MCF 10A (cell line): ENCODE measurements at places on chromosomes 4 and X. TPM values are rescaled to one million over a fixed set of nuclear protein-coding genes. Genes with fewer than 3 reads are reported as not detected.

DNA sequence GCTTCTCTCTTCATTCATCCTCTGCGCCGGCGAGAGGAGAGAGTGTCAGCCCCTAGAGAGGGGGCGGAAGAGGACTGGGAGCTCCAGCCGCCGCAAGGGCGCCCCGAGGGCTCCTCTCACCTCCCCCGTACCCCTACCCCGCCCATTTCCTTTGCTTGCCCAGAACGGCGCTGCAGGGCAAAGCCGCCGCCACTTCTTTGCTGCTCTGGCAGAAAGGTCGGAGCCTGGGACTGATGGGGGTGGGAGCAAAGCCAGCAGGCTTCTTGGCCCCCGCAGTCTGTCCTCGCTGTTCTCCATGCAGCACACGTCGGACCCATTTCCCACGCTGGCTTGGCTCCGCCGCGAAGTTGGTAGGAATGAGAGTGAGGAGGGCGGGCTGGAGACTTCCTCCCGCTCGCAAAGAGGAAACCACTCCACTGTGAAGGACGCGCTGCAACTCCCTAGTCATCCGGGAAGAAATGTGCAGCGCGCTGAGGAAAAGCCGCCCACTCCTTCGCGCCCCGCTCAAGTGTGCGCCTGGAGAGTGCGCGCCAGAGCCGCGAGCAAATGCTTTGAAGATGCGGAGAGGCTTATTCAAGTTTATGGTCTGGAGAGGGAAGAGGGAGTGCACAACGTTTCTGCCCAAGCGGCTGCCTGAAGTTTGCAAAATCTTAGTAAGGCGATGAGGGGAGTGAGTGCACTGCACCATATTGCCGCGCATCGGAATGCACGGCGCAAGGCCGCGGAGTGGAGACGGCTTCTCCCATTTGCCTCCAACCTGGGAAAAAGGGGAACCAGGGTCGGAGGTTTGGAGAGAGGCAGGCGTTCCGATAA lies 2.8 kb upstream of the PCDH7 start:
- H3K27ac ChIP-seq = peak overlapping the region; percentile 65
- DNase-seq = peak; percentile 77
- no peaks in the 10 kb centered on the region for H3K27me3 ChIP-seq
- no peaks in the 10 kb centered on the region for H3K36me3 ChIP-seq
- H3K4me1 ChIP-seq = peaks cover 10% of the 10 kb centered on the region

DNA sequence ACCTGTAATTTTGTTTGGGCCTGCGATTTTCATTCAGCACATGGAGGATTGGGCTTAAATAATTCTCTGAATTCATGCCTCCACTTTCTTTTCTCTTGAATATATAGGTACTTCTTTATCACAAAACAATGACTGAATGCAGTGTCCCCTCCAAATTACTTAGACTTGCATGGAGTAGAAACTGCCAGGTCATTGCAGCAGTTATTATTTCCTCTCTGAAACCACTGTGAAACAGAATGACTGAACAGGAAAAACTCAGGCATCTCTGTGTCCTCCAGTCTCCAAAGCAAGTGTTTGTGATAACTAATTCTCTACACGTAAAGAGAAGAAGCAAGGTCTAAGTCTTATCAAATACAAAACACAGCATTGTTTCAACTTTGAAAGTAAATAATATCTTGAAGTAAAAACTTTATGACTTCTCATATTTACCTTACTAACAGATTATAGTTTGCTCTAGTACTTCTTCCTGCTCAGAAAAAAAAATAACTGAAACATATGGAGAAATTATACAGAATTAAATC lies 144.5 kb upstream of the DIAPH2 start:
- no peak overlapping the region for H3K27ac ChIP-seq
- no peak for DNase-seq
- peaks cover 52% of the 10 kb centered on the region for H3K27me3 ChIP-seq
- no peaks in the 10 kb centered on the region for H3K36me3 ChIP-seq
- no peak overlapping the region for H3K4me3 ChIP-seq

- no peaks in the 10 kb centered on the region for H3K27me3 ChIP-seq
- H3K27ac ChIP-seq = no peak overlapping the region
- H3K4me1 ChIP-seq = peaks cover 1% of the 10 kb centered on the region
- peaks cover 4% of the 10 kb centered on the region for H3K36me3 ChIP-seq
- DNase-seq = no peak
These were observed 93.6 kb downstream of the GPR143 start for GRCh38 chrX:9671998-9672397.

GRCh38 chrX:72057849-72058248 lies 73.9 kb downstream of the RTL5 start:
- DNase-seq = no peak
- no peak overlapping the region for H3K4me3 ChIP-seq
- no peaks in the 10 kb centered on the region for H3K4me1 ChIP-seq
- no peak overlapping the region for H3K27ac ChIP-seq
- H3K27me3 ChIP-seq = peaks cover 86% of the 10 kb centered on the region
- no peaks in the 10 kb centered on the region for H3K36me3 ChIP-seq

- H3K27ac ChIP-seq = peak overlapping the region; percentile 88
- H3K4me1 ChIP-seq = peaks cover 40% of the 10 kb centered on the region
- H3K4me3 ChIP-seq = peak overlapping the region; percentile 60
- DNase-seq = peak; percentile 60
These were observed 176.4 kb downstream of the BMPR1B start for GRCh38 chr4:94934201-94934600.

DNA sequence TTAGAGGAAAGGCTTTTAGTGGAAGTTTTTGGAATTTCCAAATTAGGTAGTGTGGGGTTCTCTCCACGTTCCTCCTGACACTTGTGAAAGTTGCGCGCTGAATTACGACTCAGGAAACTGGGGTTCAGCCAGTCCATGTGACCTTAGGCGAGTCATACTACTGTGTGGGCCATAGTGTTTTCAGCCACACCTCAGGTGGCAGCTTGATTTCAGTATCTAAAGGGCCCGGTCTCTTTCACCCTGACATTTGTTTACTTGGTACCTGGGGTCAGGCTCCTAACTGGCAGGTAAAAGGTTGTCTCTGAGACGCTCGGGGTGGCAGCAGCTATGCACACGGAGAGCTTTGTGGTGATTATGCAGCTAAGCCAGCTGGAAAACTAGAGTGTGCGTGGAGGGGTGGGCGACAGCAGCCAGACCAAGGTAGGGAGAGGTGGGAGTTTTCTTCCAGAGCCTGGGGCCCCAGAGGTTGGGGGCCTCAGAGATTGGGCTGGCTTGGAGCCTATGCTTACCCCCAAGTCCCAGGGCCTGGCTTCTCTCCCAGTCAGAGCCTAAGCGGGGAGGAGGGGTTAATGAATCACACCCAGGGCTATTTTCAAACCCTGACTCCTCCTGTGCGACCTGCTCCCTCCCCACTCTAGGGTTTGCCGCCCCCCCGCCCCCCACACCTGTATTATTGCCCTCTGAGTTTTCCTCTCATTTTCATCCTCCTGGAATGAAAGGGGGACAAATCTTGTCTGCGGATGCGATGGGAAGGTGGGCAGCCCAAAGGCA lies 47.2 kb downstream of the STARD8 start:
- no peaks in the 10 kb centered on the region for H3K4me1 ChIP-seq
- no peak for DNase-seq
- H3K27ac ChIP-seq = no peak overlapping the region
- H3K4me3 ChIP-seq = no peak overlapping the region
- H3K27me3 ChIP-seq = peaks cover 28% of the 10 kb centered on the region
- no peaks in the 10 kb centered on the region for H3K36me3 ChIP-seq

DNA sequence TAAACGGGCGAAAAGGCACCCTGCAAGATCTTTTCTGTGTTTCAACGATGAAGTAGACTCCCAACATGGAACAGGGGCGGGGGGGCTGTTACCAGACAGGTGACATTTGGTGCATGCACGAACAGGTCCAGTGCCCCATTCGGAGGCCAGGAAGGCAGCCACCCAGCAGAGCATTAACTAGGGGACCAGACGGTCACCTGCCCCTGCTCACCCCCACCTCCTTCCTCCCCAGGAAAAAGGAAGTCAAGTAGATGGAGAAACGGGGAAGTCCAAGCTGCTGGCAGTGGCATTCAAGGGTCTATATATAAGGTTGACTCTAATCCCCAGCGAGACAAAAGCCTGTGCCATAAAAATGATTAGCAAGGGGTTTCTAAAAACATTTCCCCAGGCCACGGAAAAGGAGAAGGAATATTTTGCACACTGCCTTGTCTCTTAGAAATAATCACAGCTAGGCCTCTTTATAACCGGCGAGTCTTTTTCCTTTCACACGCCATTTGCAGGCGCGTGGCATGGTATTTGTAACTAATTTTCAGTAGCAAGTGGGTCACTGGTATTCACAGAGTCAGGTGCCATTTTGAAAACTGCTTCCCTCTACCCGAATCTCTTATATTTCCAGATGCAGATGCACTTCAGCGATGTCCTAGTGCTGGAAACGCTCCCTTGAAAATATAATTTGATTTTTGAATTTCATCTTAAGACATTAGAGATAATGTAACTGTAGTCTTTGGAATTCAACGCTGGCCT lies 1.2 kb upstream of the TMSB4X start:
- DNase-seq = no peak
- H3K36me3 ChIP-seq = peaks cover 29% of the 10 kb centered on the region
- peak overlapping the region; percentile 84 for H3K27ac ChIP-seq
- peaks cover 6% of the 10 kb centered on the region for H3K4me1 ChIP-seq
- peaks cover 8% of the 10 kb centered on the region for H3K27me3 ChIP-seq

- no peaks in the 10 kb centered on the region for H3K4me1 ChIP-seq
- DNase-seq = no peak
- H3K36me3 ChIP-seq = no peaks in the 10 kb centered on the region
- no peaks in the 10 kb centered on the region for H3K27me3 ChIP-seq
- no peak overlapping the region for H3K4me3 ChIP-seq
- no peak overlapping the region for H3K27ac ChIP-seq
These were observed 28.0 kb upstream of the MXD4 start for GRCh38 chr4:2289955-2290333.

- H3K4me1 ChIP-seq = no peaks in the 10 kb centered on the region
- no peak within 1 kb of the TSS for H3K4me3 ChIP-seq
- no peaks in the 10 kb centered on the region for H3K27me3 ChIP-seq
- no peak for DNase-seq
- H3K27ac ChIP-seq = no peak within 1 kb of the TSS
- no peaks in the 10 kb centered on the region for H3K36me3 ChIP-seq
These were observed at the start of gene FTHL17 for GRCh38 chrX:31071725-31072124. Gene FTHL17 (minus strand): TSS chrX:31072041. CDS start chrX:31071953, 88 bp downstream.

GRCh38 chrX:45557387-45557786 lies 356.7 kb upstream of the DIPK2B start:
- DNase-seq = peak; percentile 32
- H3K27ac ChIP-seq = no peak overlapping the region
- H3K4me3 ChIP-seq = no peak overlapping the region
- H3K27me3 ChIP-seq = peaks cover 33% of the 10 kb centered on the region
- H3K36me3 ChIP-seq = no peaks in the 10 kb centered on the region

DNA sequence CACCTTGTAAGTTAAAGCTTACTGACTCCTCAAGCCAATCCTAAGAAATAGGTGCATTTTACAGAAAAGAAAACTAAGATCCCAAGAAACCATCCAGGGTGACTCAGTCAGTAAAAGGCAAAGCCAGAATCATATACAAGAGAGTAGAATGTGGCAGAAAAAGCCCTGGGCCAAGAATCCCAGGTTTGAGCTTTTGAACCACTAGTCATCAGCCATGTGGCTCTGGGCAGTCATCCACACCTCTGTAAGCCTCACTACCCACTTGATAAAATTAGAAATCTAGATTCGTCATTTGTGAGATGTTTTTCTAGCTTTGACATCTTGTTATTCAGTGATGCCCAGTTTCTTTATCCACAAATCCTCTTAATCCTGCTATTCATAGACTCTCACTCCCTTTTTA lies 122.2 kb upstream of the PDE5A start:
- H3K27ac ChIP-seq = no peak overlapping the region
- no peaks in the 10 kb centered on the region for H3K36me3 ChIP-seq
- no peak overlapping the region for H3K4me3 ChIP-seq
- no peaks in the 10 kb centered on the region for H3K27me3 ChIP-seq
- H3K4me1 ChIP-seq = no peaks in the 10 kb centered on the region
- no peak for DNase-seq

- no peak overlapping the region for H3K4me3 ChIP-seq
- peaks cover 15% of the 10 kb centered on the region for H3K4me1 ChIP-seq
- no peaks in the 10 kb centered on the region for H3K27me3 ChIP-seq
- no peak overlapping the region for H3K27ac ChIP-seq
These were observed 72.1 kb downstream of the ARHGEF38 start for GRCh38 chr4:105624530-105624929.

SLC30A9 gene
- total RNA-seq = 58.5 and 64.9 TPM in 2 replicates

LRP2BP gene
- total RNA-seq = 0.64 and 0.70 TPM in 2 replicates
